ENCODE measurements at places on chromosomes 6 and 20.

DNA sequence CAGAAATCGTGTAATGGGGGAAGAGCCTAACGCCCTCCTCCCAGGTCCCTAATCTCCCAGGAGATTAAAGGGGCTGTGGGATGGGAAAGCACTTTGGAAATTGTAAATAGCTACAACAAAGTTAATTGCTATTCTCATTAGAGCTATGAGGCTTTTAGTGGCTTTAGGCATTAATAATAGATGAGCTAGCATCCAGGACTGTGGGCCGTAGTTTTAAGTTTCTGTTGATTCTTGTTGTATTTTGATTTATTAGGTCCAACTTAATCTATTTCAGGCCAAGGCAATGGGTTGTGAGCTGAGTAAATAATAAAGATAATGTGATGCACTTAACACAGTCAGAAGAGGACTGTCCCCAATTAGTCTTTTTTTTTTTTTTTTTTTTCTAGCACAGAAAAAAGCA is 67.7 kb downstream of the ANKRD6 start:
- no peak for DNase-seq

DNA sequence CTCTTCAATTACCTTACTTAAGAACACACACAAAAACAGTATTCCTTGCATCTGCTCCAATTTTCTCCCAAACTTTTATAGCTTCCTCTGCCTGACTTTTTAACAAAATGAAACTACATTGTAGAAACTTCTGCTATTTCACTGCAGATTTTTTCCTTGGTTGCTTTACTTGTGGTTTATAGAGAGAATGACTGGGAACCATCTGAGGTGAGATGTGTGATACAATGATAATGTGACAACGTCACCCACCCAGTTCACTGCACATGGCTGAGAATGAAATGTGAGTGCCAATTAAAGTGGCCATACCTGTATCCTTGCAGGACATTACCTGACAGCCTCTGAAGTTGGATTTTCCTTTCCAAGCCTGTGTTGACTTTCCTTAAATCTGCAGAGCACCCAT is 258.4 kb downstream of the CD83 start:
- no peak for DNase-seq

- no peak for DNase-seq
Observed at GRCh38 chr6:36847991-36848390, 8.7 kb upstream of the CPNE5 start.

DNA sequence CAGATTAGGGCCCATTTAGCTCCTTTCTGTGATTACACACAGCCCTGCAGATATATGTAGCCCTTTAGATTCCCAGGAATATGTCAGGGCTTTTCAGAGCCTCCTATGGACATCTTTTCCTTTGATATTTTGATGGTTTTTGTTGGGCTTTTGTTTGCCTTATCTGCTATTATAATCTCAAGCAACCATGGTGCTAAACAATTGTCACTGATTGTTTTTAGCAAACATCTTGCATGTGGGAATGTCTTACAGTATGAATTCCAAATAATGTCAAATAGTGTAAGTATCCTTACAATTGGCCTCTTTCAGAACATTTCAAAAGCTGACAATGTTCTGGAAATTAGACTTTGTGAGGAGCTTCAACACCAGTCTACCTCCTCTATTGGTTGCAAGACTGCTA is 333.6 kb upstream of the OPRM1 start:
- no peak for DNase-seq

GRCh38 chr6:100461278-100461916 is 3.3 kb downstream of the SIM1 start:
- DNase-seq: no peak

- DNase-seq: no peak
Observed at GRCh38 chr6:135568379-135568778, 70.8 kb upstream of the AHI1 start.

- no peak for DNase-seq
Observed at GRCh38 chr20:50425076-50425475, 85.1 kb upstream of the PTPN1 start.

DNA sequence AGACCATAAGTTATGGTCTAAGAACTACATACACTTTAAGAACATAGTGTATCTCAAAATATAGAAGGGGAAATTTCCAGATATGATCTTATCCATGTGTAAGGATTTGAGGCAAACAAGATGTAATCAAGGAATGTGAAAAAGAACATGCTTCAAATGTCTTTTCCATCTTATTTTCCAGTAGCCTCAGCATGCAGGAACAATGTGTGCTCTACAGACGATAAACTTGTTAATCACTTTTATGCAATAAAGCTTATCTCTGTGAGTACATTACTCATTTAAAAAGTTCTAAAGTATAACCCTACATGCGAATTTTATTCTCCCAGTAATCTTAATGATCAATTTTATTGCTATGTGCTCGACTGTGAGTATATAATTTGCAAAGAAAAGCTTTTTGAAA is 185.2 kb downstream of the ALDH8A1 start:
- no peak for DNase-seq

- DNase-seq: no peak
Observed at GRCh38 chr6:57108691-57109090, 18.7 kb downstream of the ZNF451 start.

DNA sequence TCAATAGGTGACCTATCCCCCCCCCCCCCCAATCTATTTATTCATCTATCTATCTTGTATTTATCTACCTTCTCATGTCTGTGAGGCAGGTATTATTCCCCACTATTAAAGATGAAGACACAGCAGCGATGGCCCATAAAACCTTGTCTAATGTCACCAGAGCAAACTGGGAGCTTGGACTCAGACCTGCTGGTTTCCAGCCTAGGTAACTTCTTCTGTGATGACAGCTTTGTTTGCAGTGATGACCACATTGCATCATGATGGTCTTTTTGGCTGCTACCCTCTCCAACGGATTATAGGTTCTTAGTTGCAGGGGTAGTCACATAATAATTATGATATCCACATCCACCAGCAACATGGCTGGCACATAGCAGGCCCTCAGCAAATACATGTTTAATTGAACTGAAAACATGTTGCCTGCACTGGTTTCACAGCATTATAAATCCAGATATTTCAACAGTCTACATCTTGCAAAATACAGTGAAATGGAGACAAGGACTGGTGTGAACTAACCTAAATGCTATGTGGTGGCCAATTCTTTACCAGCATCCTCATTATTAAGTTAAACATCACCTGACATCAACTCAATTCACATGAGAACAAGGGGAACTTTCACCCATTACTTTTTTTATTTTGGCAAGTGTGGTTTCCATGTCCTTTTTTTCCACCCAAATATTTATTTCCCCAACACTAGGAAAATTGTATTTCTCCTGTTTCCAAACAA is 712.5 kb upstream of the NRSN1 start:
- no peak for DNase-seq

DNA sequence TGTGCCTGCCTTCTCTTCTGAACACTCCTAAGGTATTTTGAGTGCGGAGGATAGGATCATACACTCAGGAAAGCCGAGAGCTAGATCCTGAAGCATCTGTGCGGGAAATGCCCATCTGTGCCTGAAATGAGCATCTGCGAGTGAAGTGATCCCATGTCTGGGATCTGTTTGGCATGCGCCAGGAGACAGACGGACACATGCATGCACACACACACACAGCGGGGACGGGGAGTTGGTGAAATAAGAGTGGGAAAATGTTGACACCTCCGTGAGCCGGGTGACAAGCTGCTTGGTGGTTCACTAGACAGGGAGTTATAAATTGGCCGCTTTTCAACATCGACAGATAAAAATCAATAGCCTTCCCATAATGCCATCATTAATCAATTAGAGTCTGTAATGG is 13.8 kb downstream of the SYNJ2 start:
- DNase-seq: no peak

GRCh38 chr6:151729829-151730495 is 77.5 kb upstream of the ESR1 start:
- no peak for DNase-seq

- no peak for DNase-seq
Observed at GRCh38 chr20:62457831-62458230, 18.0 kb downstream of the GATA5 start.

DNA sequence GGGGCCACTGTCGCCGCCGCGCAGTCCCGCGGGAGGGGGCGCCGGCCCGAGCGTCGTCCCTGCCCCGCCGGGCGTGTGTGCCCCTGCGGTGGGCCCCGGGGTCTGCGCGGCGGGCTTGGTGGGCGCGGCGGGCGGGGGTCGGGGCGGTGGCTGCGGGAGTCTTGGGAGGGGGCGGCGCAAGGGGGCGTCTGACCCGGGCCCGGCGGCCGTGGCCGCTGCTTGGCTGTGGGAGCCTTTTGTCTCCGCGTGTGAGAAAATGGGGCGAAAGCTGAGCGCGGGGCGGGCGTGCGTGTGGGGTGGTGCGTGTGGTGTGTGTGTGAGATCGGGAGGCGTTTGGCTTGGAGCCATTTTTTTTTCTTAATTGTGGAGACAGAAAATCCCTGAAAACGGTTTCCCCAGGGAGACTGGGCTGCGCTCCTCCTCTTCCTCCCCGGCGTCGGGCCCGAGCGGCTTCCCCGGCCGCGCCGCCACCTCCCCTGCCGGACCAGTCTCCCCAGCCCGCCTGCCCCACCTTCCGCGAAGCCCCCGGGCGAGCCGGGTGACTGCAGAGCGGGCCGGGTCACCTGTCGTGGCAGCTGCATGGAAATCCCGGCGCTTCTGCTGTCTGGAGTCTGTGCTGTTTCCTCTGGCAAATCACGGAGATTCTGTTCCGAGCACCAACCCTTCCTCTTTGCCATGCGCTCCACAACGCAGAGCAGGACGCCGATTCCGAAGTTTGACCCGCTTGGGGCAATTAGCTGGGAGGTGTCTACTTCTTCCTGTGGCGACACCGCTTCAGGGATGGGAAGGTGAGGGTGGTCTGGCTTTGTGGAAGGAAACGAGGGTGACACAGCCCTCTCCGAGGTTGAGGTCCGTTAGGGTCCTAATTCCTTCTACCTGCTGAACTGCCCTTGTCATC is 64.4 kb downstream of the GTF2H5 start:
- peak; percentile 29 for DNase-seq

GRCh38 chr6:69719602-69720193 is 77.1 kb downstream of the LMBRD1 start:
- DNase-seq: no peak

GRCh38 chr20:63383556-63383955 is 22.4 kb upstream of the CHRNA4 start:
- no peak for DNase-seq

- DNase-seq: no peak
Observed at GRCh38 chr20:17654649-17655285, 27.3 kb downstream of the RRBP1 start.

- no peak for DNase-seq
Observed at GRCh38 chr20:1264727-1265126, 1.4 kb upstream of the SNPH start.

DNA sequence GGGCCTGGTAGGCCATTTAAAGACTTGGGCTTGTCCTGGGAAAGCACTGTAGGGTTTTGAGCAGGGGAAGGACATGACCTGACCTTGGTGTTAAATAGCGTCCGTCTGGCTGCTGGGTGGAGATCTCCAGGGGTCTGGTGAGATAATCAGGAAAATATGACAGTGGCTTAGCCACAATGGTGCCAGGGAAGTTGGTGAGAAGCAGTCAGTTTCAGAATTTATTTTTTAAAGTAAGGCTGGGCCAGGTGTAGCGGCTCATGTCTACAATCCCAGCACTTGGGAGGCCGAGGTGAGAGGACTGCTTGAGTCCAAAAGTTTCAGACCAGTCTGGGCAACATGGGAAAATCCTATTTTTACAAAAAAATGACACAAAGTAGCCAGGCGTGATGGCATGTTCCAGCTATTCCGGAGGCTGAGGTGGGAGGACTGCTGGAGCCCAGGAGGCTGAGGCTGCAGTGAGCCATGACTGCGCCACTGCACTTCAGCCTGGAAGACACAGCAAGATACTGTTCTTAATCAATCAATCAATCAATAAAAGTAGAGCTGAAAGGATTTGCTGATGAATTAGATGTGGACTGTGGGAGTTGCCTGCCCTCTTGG is 41.4 kb downstream of the BCL2L1 start:
- no peak for DNase-seq

GRCh38 chr6:150191809-150192208 is 49.0 kb downstream of the PPP1R14C start:
- DNase-seq: no peak

DNA sequence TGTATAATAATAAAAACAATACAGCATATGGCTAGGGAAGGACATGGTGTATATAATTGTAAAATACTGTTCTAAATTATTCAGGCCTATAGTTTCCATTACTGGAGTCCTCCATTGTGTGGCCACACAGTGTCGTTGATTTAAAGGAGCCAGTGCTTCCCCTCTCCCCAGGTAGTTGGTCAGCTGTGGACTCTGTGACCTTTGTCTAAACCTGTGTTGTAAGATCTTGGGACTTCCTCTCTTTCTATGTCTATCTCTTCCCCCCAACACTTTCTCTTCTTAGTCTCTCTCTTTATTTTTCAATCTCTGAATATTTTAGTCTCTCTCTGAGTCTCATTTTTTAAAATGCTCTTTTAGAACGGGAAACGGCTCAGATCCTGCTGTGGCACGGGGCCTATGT is 35.6 kb downstream of the BRPF3 start:
- DNase-seq: no peak

GRCh38 chr6:98633886-98634285 is 200.5 kb upstream of the POU3F2 start:
- DNase-seq: no peak

DNA sequence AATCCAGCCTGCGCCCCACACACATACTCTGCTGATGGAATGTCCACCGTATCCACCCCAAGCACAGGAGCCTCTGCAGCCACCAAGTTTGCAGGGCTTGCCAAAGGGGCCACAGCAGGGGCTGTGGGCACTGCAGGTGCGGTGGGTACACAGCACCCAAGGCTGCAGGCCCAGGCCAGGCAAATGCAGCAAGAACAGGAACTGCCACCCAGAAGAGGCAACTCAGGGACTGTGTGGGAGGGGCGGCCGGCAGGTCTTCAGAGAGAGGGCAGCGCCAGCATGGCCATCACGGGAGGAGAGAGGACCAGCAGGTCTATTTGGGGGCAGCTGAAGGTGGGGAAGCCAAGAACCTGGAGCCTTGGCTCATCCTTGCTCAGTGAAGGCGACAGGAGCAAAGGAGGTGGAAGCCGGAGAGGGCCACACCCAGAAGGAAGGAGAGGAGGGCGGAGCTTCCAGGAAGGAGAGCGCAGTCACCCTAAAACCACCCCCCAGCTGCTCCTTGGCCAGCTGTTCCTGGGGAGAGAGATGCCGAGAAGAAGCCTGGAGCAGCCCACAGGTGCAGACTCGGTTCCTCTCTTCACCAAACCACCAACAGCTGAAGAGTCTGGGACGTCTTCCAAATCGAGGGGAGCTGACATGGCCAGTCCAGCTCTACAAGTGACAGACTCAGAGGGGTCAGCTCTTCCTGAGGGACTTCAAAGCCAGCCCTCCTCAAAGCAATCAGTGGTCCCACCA is 265.1 kb upstream of the CDYL start:
- no peak for DNase-seq

GRCh38 chr6:15682965-15683822 is 20.4 kb upstream of the DTNBP1 start:
- no peak for DNase-seq

GRCh38 chr6:802701-803100 is 109.8 kb upstream of the EXOC2 start:
- no peak for DNase-seq

DNA sequence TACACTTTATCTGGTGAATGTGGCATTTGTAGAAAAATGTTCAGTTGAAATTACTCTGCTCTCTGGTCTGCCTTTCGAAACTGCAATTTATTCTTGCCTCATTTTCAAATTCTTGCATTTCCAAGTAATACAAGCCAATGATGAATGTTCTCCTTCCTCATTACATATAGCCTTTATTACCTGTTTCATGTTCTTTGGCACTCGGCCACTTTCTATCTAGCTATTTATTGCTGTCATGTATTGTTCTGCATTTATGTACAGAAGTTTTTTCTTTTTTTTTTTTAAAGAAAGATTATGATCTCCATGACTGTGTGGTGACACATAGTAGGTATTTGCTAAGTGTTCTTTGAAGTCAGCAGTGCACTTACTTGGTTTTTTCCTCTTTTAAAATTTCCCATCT is 261.4 kb downstream of the ZFAND3 start:
- DNase-seq: no peak

Data from activated T-helper 9 cell treated with anti-CD3 and anti-CD28 coated beads, Interleukin-2, amount 50 U/mL, for 16 hours (primary cell).